ENCODE measurements at places on chromosomes 3 and 15.
A peak's percentile ranks its signal among the peaks of the same experiment; 100 is the strongest.

DNA sequence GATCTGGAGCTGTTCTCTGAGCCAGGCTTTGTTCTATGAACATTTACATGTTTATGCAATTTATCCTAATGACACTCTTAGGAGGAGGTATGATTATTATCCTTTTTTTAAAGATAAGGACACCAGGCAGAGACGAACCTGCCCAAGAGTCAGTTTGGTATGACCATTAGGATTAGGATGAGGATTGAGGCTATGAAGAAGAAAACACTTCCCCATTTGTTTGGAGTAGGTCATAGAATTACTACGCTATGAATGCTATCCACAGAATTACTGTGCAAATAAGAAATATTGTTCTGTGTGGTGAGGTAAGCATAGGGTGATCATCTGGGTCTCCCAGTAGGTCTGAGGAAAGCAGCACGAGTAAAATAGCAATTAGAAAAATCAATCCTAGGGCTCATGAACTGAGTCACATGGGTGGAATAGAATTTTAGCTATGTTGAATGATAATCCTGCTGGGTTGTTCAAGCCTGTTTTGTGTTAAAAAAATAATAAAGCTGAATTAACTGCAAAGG, 23.9 kb downstream of the EIF4E3 start:
- no peak for DNase-seq

GRCh38 chr3:50950591-50950990, 275.9 kb downstream of the DOCK3 start:
- peak; percentile 54 for DNase-seq

DNA sequence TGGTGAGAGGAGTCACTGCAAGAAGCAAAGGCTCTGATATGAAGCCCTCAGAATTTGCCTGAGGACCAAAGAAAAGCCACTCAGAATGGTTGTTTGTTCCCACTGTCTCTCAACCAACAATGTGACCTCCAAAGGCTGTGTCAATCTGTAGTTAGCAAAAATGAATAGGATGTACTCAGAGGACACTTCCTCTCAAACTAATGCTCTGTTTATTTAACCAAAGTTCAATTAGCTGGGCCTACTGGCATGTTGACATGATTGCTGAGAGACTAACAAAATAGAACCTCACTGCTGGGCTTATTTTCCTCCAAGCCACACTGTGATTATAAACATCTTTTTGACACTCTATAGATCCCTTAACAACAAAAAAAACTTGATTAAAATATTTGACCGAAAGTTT, 522.5 kb downstream of the OCA2 start:
- no peak for DNase-seq

DNA sequence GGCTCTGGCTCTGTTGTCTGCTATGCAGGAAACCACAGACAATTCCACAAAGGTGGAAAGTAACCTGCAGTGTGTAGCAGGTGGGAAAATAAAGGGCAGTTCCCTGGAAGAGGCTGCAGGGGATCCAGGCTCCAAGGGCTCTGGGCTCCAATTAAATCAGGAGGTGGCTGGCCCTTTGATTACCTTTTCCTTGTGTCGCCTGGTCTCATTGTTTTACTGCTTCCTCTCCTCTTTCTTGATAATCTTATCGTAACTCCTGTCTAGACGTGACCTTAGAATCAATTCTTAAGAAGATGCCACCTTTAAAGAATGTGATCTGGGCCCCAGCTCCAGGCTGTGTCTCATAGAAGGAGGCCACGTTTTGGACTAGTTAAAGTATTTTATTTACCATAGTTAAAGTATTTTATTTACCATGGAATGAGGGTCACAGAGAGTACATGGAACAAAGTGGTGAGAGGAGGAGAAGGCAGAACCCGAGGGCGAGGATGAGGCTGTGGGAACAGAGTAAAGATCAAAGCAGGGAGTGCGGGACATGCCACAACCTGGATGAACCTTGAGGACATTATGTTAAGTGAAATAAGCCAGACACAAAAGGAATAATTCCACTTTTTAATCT, 237.5 kb upstream of the STT3B start:
- no peak for DNase-seq

DNA sequence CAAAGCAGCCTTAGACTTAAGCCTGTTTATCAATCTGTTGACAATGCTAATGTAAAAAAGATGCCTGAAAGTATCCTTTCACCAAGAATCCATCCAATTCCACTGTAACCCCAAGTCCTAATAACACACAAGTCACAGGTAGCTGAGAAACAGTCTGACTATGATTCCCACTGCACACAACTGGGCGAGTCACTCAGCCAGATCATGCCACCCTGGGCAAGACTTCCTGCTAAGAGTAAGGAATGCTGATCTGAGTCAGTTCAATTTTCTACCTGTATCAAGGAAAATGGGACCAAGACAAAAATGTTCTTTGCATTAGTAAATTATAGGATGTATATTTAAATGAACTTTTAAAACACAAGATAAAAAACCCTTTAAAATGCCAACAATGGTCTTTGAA, 33.3 kb downstream of the NPTN start:
- DNase-seq = no peak

GRCh38 chr3:194275721-194276120, 75.4 kb downstream of the CPN2 start:
- DNase-seq = no peak

GRCh38 chr3:18441551-18441950, 16.4 kb upstream of the SATB1 start:
- no peak for DNase-seq

GRCh38 chr15:93848076-93848475, 383.3 kb upstream of the MCTP2 start:
- no peak for DNase-seq

- DNase-seq = no peak
Measured at GRCh38 chr15:76575274-76575673, 238.7 kb downstream of the ISL2 start.

GRCh38 chr15:79834495-79834894, 62.3 kb downstream of the MTHFS start:
- no peak for DNase-seq

- no peak for DNase-seq
Measured at GRCh38 chr3:113055201-113055600, 64.4 kb downstream of the GTPBP8 start.

GRCh38 chr3:59288951-59289350, 239.1 kb upstream of the CFAP20DC start:
- no peak for DNase-seq

DNA sequence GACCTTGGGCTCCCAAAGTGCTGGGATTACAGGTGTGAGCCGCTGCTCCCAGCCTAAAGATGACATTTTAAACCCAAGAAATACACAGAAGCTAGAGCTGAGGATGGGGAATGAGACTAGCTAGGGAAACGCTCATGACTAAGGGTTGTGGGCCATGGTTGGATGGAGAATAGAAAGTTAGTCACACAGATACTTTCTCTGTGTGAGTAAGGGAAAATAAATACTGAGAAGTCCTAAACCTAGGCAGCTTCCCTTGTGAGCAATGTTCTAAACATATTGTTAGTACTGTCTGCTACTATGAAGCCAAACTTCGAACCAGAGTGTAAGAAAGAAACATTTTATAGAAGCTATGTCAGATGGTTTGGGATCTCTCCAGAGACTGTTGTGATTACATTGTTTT, 304.8 kb upstream of the STAC start:
- DNase-seq = no peak

GRCh38 chr15:35986191-35986721, 440.3 kb upstream of the DPH6 start:
- DNase-seq = no peak

DNA sequence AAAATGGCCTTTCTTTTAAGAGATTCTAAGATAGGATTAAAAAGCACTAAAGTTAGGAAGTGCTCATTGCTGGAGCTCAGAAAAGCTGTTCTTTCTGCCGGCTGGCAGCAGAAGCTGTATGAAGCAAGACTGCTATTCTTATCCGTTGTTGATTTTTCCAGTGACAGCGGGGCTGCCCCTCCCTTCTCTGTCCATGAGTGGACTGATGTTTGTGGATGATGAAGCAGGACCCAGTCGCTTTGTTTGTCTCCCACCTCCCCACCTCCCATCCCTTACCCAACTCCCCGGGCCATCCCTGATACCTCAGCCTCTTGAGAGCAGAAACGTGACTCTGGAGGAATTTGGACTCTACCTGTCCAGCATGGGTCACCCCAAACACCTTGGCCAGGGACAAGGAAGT, 10.3 kb upstream of the MUSTN1 start:
- no peak for DNase-seq

- DNase-seq = no peak
Measured at GRCh38 chr3:66098436-66098835, 59.7 kb upstream of the MAGI1 start.
